ENCODE measurements at places on chromosomes 16 and 17.

- no peak for DNase-seq
These were observed 126.1 kb upstream of the RCVRN start for GRCh38 chr17:10031127-10031526.

DNA sequence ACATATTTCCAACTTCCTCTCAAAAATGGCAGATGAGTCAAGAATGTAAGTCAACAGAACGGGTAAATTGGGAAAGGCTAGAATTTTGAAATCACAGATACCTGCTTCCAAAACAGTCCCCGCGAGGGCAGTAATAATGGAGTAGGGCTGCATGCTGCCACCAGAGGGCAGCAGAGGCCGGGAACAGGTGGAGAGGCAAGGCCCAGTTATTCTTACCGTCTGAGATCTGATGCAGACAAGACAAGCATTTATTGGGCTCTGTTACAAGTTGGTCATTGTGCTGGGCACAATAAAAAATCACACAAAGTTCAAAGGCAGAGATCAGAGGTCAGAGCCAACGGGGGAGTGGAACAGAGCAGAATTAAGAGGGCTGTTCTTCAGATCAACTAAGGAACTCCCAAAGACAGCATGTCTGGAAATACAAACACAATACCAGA is 8.8 kb upstream of the MLKL start:
- DNase-seq = peak; percentile 58

DNA sequence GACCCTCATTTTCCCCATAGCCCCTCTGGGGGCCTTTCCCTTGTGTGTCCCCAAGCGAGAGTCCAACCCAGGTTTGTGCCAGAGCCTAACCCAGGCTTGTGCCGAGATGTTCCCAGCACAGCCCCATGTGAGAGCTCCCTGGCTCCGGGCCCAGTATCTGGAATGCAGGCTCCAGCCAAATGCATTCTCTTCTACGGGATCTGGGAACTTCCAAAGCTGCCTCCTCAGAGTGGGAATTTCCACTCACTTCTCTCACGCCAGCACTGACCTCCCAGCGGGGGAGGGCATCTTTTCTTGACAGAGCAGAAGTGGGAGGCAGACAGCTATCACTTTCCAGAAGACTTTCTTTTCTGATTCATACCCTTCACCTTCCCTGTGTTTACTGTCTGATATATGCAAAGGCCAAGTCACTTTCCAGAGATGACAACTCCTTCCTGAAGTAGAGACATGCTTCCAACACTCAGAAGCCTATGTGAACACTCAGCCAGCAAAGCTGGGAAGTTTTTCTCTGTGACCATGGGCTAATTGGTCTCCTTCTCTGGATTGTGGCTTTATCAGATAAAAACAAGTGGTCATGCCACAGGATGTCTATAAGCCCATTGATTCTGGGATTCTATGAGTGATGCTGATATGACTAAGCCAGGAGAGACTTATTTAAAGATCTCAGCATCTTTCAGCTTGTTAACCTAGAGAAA is 2.5 kb upstream of the CCL2 start:
- no peak for DNase-seq

DNA sequence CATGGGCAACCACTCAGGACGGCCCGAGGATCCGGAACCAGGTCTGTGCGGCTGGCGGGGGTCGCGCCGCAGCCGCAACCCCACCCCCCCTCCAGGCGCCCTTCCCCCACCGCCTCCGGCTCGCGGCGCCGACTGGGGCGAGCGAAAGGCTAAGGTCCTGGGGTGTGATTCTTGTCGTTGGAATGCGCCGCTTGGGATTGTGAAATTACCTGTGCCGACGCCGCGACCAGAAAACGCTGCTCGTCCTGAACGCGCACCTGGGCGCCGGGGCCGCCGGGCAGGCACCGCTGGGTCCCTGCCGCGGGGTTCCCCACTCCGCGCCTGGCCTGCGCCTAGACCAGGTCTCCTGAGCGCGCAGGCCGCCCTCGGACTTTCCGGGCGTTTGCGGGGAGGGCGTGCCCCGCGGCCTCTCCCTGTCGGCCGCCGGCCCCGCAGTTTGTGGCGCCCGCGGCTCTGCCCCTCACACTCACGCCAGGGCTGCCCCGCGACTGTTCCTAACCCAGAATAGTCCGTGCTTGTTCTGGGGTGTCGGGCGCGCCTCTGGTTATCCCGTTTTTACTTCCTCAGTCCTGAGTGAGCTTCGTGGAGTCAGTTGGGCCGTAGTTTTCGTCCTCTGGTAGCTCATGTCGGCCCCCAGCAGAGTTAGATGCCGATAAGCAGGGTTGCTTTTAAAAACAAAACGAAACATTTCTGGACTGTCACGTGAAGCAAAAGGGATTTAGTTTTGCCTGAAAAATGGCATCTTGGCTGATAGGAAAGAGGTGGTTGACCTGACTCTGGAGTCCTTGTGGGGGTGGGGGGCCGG is 147.2 kb downstream of the SPECC1 start:
- DNase-seq = no peak

DNA sequence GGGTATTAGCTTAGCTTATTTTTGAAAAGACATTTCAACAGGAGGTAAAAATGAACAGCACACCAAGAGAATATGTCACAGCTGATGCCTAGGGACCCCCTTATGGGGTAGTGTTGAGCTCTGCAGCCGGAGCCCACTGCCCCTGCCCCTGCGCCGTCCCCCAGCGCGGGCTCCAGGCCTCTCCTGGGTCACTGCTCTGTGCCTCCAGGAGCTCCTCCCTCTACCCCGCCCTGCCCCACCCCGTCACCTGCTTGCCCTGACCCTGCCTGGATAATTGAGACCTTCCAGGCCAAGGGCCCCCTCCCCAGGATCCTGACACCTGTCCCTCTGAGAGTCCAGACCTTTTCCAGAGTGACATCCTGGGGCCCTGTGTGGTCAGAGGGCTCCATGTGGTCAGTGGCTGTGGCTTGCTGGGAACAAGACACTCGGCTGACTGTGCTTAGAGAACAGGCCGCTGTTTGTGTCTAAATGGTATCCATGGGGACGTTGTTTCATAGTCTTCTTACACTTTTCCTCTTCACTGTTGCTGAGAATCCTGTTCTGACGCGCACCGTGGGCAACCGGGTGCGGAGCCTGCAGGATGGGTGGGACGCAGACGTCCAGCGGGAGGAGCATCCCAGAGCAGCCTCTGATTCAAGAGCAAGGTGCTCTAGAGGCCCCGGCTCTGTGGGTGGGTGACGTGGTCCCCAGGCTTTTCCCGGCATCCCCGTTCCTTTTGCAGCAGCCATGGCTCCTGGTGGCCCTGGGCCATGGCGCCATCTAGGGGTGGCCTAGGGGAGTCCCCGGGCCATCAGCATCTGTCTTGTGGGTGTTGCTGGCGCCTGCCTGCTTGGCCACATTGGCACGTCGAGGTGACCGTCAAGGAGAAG is 20.0 kb upstream of the WFIKKN1 start:
- DNase-seq = peak; percentile 21

DNA sequence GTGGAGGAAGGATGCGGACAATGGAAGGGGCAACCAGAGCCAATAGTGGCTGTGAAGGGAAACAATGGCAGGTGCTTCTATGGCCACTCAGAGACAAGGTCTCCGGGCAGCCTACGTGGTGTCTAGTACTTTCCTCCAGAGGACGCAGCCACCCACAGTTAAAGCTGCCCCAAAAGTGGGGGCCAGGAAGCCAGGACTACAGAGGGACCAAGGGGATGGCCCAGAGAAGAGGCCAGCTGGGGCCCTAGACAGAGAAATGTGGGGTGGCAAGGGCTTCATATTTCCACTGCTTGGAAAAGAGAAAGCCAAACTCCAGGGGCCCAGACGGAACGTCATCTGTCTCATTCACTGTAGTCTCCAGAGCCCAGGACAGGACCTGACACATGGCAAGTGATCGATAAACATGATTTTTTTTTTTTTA is 837 bp upstream of the PER1 start:
- no peak for DNase-seq

- no peak for DNase-seq
These were observed 36.2 kb downstream of the FBXL20 start for GRCh38 chr17:39365242-39365641.

- DNase-seq = no peak
These were observed 145.3 kb downstream of the GRIN2A start for GRCh38 chr16:10036956-10037355.

DNA sequence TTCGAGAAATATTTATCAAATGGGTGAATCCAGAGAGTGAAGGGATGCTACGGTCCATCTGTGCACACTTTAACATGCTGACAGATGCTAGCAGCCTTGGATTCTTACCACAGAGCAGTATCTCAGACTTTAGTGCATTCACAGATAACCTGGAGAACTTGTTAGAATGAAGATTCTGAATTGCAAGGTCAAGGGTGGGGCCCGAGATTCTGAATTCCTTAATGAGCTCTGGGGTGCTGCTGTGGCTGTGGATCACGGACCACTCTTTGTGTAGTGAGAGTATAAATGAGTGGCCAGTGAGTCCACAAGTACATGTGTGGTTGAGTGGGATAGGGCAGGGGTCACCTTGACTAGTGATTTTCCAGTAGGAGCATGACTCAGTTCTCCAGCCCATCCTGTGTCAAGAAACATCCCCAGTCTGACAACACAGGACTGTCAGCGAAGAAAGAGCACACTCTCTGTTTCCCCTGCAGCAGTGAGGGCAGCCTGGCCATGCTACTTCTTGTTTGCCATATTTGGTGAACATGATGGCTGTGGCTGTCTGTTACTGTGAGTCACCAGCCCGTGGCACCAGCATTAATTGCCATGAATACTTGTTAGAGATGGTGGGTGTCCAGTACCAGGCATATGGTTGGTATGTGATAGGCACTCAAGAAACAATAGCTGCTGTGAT is 13.0 kb upstream of the SALL1 start:
- DNase-seq = no peak

Data from DMS153 (cell line).